Activated naive CD4-positive, alpha-beta T cell treated with anti-CD3 and anti-CD28 coated beads for 36 hours (primary cell): ENCODE measurements at places on chromosomes 13 and 19.

- DNase-seq: no peak
- no peak overlapping the region for H3K27ac ChIP-seq
- peaks cover 2% of the 10 kb centered on the region for H3K27me3 ChIP-seq
Observed at GRCh38 chr19:28504139-28504538, 708.8 kb downstream of the UQCRFS1 start.

GRCh38 chr19:15170345-15170744, 30.4 kb downstream of the NOTCH3 start:
- no peak overlapping the region for H3K27ac ChIP-seq
- no peaks in the 10 kb centered on the region for H3K4me1 ChIP-seq
- H3K36me3 ChIP-seq: no peaks in the 10 kb centered on the region
- H3K27me3 ChIP-seq: no peaks in the 10 kb centered on the region
- no peak for DNase-seq
- H3K4me3 ChIP-seq: no peak overlapping the region

- peak overlapping the region; percentile 99 for H3K27ac ChIP-seq
- peak overlapping the region; percentile 99 for H3K4me3 ChIP-seq
- peaks cover 51% of the 10 kb centered on the region for H3K36me3 ChIP-seq
Observed at GRCh38 chr19:48873476-48874302, 1.5 kb downstream of the PPP1R15A start.

DNA sequence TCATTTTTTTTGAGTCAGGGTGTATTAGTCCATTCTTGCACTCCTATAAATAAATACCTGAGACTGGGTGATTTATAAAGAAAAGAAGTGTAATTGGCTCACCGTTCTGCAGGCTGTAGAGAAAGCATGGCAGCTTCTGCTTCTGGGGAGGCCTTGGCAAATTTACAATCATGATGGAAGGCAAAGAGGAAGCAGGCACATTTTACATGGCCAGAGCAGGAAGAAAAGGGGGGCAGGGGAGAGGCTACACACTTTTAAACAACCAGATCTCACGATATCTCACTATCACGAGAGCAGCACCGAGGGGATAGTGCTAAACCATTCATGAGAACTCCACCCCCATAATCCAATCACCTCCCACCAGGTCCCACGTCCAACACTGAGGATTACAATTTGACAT, 44.5 kb upstream of the MIR17HG start:
- H3K27me3 ChIP-seq: peaks cover 7% of the 10 kb centered on the region
- no peak overlapping the region for H3K4me3 ChIP-seq
- no peak overlapping the region for H3K27ac ChIP-seq
- no peak for DNase-seq
- H3K36me3 ChIP-seq: no peaks in the 10 kb centered on the region
- peaks cover 3% of the 10 kb centered on the region for H3K4me1 ChIP-seq

GRCh38 chr19:51441410-51442390, 16.6 kb downstream of the SIGLEC8 start:
- H3K27me3 ChIP-seq: peaks cover 4% of the 10 kb centered on the region
- H3K27ac ChIP-seq: peak overlapping the region; percentile 87

DNA sequence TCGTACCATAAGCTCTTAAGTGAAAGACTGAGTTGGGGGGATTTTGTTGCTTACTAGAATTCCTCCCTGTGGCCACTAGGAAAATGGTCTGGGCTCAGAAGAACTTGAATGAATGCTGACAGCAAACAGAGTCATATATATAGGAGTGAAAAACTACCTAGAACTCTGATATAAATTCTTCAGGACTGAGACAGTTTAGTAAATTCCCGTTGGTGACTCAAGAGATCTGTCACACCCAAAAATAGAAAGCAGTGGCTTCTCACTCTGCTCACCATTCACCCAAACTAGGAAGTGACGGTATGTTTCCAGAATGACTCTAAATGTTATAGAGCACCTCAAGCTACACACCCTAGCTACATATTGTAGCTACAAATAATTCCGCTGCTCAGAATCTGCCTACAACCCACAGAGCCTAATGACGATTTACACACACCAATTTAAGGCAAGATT, 116.2 kb downstream of the TBC1D4 start:
- peak overlapping the region; percentile 4 for H3K4me3 ChIP-seq
- peak; percentile 40 for DNase-seq
- H3K4me1 ChIP-seq: peaks cover 35% of the 10 kb centered on the region
- H3K27me3 ChIP-seq: peaks cover 4% of the 10 kb centered on the region
